Small intestine (tissue), 16 donors: ENCODE measurements at places on chromosomes 2 and 18.

DNA sequence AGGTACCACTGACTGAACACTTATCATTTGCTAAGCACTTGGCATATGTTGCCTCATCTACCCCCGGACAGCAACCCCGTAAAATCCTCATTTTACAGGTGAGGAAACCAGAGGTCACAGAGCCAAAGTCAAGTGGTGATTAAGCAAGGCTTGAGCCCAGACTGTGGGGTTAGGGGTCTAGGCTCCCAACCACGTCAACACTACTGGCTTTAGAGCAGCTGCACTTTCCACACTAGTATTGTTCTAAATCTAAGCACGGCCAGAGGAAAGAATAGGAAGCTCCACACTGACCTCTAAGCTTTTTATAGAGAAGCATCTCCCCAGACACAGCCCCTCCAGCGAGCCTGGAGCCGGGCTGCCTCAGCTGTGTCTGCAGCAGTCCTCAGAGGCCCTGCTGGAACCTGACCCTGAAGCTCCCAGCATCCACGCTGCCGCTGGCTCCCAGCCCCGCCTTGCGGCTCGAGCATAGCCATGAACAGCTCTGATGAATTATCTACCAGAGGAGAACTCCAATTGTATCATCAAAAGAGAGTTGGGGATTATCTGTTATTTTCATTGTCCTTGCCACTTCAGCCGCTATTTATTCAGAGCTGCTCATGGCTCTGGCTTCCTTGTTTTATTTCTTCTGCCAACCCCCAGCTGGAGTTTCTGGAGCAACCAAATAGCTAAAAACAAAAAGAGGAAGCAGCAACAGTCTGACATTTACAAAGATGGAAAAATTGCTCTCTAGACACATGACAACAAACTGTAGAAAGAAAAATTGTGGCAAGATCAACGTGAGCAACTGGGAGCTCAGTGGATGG is 62.2 kb upstream of the RTN4 start:
- no peaks in the 10 kb centered on the region for H3K27me3 ChIP-seq
- DNase-seq: peak; percentile 50
- H3K36me3 ChIP-seq: no peaks in the 10 kb centered on the region
- no peak overlapping the region for H3K4me3 ChIP-seq
- H3K27ac ChIP-seq: no peak overlapping the region

DNA sequence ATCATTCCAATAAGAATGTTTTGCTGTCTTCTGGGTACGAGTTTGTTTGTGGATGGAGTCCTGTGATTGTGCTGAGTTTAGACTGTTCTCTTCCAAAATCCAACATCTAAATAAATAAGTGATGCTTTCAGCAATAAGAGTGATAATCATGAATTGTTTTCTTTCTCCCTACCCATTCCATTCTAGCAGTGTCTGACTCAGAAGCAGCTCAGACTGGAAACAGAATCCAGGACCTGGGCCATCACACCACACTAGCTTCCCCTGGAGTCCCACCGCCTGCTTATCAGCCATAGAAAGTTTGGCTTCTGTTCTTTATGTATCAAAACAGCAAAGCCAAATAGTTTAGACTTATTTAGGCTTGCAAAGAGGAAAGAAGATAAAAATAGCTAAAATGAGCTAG is 76.4 kb upstream of the CNGA3 start:
- H3K36me3 ChIP-seq: no peaks in the 10 kb centered on the region
- H3K27ac ChIP-seq: no peak overlapping the region
- H3K4me3 ChIP-seq: no peak overlapping the region

GRCh38 chr2:111950236-111950635 is 51.8 kb downstream of the MERTK start:
- H3K36me3 ChIP-seq: no peaks in the 10 kb centered on the region
- no peaks in the 10 kb centered on the region for H3K27me3 ChIP-seq
- peaks cover 11% of the 10 kb centered on the region for H3K4me1 ChIP-seq
- no peak overlapping the region for H3K27ac ChIP-seq

- H3K27ac ChIP-seq: no peak overlapping the region
- no peaks in the 10 kb centered on the region for H3K4me1 ChIP-seq
- no peak for DNase-seq
- H3K36me3 ChIP-seq: no peaks in the 10 kb centered on the region
- no peaks in the 10 kb centered on the region for H3K27me3 ChIP-seq
These were observed 89.1 kb downstream of the FIGN start for GRCh38 chr2:163646687-163647086.

GRCh38 chr18:28823506-28824182 is 646.7 kb upstream of the CDH2 start:
- H3K4me3 ChIP-seq: no peak overlapping the region
- no peaks in the 10 kb centered on the region for H3K4me1 ChIP-seq
- no peak for DNase-seq
- no peaks in the 10 kb centered on the region for H3K27me3 ChIP-seq
- no peak overlapping the region for H3K27ac ChIP-seq

DNA sequence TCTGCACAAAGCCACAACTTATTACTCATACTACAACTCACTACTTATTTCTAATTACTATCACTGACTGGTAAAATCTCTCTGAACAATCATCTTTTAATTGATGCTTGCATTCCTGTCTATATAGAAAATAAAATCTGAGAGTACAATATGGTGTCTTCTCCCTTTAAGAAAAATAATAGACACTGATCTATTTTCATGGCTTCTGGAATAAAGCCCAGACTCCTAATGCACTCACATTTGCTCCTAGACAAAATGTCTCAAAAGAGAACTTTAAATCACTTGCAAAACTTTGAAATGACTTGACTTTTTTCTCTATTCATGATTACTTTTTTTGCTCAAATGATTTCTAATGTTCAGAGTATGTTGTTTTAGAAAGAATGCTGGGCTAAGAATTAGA is 28.7 kb downstream of the ESCO1 start:
- H3K36me3 ChIP-seq: no peaks in the 10 kb centered on the region
- H3K27me3 ChIP-seq: no peaks in the 10 kb centered on the region
- no peak for DNase-seq
- no peak overlapping the region for H3K27ac ChIP-seq
- no peaks in the 10 kb centered on the region for H3K4me1 ChIP-seq

DNA sequence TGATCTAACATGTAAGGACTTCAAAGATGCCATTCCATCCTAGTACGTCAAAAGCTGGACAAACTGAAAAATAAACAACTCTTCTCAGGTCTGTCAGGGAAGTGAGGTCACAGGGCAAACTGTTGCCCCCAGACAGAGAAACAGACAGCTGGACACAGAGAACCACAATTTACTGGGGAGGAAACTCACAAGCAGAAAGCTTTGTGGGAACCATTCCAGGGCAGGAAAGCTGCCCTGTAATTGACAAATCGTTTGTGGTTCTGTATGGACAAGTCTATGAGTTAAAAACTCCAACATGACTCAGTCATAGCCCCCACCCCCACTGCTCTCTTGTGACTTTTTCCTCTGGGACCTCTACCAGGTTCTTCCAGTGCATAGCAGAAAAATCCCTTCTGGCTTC is 28.4 kb downstream of the MCEE start:
- H3K4me3 ChIP-seq: no peak overlapping the region
- H3K4me1 ChIP-seq: no peaks in the 10 kb centered on the region
- no peaks in the 10 kb centered on the region for H3K36me3 ChIP-seq
- no peak overlapping the region for H3K27ac ChIP-seq
- DNase-seq: no peak

DNA sequence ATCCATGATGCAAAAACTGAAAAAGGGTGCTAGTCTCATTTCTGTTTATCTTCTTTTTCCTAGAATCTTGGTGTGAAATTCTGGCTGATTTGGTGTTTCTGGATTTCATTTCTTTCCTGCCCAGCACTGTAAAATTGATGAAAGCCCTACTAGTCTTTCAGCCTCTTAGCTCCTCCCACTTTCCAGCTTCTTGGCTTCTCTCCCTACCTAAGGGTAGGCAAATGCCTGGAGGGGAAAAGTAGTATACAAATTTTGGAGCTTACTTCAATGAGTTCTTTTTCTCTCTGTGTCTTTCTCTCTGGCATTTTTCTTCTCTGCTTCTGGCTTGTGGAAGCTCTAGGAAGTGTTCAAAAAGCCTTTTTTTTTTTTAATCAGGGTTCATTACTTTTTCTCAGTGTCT is 160.5 kb downstream of the XIRP2 start:
- H3K27me3 ChIP-seq: no peaks in the 10 kb centered on the region
- no peaks in the 10 kb centered on the region for H3K4me1 ChIP-seq
- DNase-seq: no peak
- no peak overlapping the region for H3K4me3 ChIP-seq

GRCh38 chr2:26346454-26347053 is at the start of gene ADGRF3:
Gene ADGRF3 (minus strand): TSS chr2:26346789. CDS start chr2:26346234, 555 bp downstream.
- H3K27me3 ChIP-seq: no peaks in the 10 kb centered on the region
- peak; percentile 82 for DNase-seq
- no peaks in the 10 kb centered on the region for H3K36me3 ChIP-seq
- H3K4me3 ChIP-seq: peak within 1 kb of the TSS; percentile 71
- peak within 1 kb of the TSS; percentile 96 for H3K27ac ChIP-seq

DNA sequence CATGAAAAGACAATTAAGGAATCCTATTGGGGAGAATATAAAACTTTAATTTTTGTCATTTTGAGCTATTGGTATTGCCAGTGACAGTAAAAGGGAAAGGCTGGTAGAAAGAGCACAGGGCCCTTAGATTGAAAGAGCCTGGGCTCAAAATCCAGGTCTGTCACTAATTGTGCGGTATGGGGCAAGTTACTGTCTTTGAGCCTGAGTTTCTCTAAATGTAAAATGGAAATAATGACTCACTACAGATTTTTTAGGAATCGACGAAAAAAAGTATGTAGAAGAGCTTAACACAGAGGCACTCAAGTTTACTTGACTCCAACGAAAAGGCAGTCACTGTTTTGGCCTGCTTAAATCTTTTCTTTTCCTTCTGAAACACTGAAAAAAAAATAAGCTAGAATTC is 7.0 kb downstream of the NDUFV2 start:
- DNase-seq: no peak
- no peaks in the 10 kb centered on the region for H3K27me3 ChIP-seq
- H3K36me3 ChIP-seq: no peaks in the 10 kb centered on the region
- H3K4me1 ChIP-seq: peaks cover 10% of the 10 kb centered on the region
- no peak overlapping the region for H3K4me3 ChIP-seq

DNA sequence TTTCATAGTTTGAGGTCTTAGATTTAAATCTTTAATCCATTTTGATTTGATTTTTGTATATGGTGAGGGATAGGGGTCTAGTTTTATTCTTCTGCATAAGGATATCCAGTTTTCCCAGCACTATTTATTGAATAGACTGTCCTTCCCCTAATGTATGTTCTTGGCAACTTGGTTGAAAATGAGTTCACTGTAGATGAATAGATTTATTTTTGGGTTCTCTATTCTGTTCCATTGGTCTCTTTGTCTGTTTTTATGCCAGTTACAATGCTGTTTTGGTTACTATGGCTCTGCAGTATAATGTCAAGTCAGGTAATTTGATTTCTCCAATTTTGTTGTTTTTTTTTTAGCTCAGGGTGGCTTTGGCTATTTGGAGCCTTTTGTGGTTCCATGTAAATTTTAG is 5.9 kb downstream of the FAM171B start:
- H3K4me1 ChIP-seq: no peaks in the 10 kb centered on the region
- no peaks in the 10 kb centered on the region for H3K36me3 ChIP-seq
- H3K4me3 ChIP-seq: no peak overlapping the region
- no peak for DNase-seq
- H3K27me3 ChIP-seq: no peaks in the 10 kb centered on the region

GRCh38 chr18:6650127-6650507 is 79.4 kb upstream of the ARHGAP28 start:
- H3K27me3 ChIP-seq: no peaks in the 10 kb centered on the region
- H3K4me3 ChIP-seq: no peak overlapping the region
- DNase-seq: no peak
- H3K36me3 ChIP-seq: no peaks in the 10 kb centered on the region

DNA sequence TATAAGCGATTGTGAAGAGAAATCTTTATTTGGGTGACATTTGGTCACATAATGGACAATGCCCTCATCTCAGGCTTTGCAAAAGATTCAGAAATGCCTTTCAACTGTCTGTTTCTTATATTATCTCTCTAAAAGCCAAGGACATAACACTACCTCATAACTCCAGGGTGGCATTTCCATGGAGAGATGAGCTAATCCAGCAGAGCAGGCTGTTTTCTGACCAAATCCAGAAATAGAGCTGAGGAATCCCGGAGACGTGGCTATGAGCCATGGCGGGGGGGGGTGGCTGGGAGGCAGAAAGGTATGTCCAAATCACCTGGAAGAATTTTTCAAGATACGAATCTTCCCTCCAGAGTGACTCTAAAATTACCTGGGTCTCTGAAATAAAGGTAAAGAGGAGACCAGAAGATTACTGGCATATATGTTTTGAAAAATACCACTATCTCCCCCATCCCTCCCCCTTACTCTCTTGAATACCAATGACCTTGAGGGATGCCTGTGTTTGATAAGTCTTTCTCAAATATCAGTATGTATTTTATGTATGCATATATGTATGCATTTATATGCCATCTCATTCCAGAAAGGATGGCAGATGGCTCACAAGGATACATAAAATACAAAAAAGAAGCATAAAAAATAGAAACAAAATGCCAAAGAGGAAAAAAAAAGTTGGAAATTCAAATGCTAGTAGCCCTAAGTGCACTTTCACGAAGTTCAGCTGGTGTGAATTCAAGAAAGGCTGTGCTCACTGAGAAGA is 296.0 kb upstream of the MGAT5 start:
- DNase-seq: no peak
- no peaks in the 10 kb centered on the region for H3K27me3 ChIP-seq
- no peak overlapping the region for H3K27ac ChIP-seq
- no peak overlapping the region for H3K4me3 ChIP-seq

DNA sequence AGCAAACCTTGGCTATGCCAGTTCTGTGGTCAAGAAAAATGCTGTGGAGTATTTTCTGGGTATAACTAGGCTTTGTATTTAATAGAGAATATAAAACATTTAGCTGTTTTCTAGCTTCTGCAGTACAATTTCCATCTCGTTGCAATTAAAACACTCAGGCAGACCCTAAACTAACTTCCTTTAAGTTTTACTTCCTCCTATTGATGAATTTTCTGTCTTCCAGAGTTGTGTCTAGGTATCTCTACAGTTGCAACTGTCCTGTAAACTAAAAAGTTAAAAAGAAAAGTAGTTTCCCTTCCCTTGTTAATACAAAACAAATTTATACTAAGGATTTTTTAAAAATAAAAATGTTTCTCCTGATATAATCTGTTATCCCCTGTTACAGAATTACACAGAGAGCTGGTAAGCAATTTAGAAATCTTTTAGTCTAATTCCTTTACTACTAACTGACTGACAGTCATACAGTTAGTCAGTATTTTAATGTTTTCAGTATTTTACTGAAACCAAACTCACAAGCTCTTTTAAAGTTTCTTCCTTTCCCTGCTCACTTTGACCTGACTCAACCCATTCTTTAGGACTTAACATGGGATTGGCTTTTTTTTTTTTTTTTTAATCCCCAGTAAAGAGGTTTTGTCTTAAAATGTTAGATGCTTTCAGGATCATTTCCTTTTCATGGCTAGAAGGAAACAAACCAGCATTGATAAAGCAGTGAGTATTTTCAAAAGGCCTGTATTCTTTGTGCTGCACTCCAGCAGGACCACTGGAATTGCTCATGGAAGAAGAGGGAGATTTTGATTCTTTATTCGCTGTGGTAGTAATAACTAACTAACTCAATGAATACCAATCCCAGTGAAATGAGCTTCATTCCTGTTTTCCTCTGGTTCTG is 22.9 kb downstream of the ITGAV start:
- no peaks in the 10 kb centered on the region for H3K36me3 ChIP-seq
- H3K4me1 ChIP-seq: no peaks in the 10 kb centered on the region
- no peak overlapping the region for H3K4me3 ChIP-seq
- H3K27ac ChIP-seq: no peak overlapping the region
- no peaks in the 10 kb centered on the region for H3K27me3 ChIP-seq

- DNase-seq: no peak
- H3K27ac ChIP-seq: no peak overlapping the region
- peaks cover 6% of the 10 kb centered on the region for H3K4me1 ChIP-seq
- H3K27me3 ChIP-seq: no peaks in the 10 kb centered on the region
- no peaks in the 10 kb centered on the region for H3K36me3 ChIP-seq
These were observed 202.5 kb upstream of the SESTD1 start for GRCh38 chr2:179467111-179467510.

- no peak overlapping the region for H3K27ac ChIP-seq
- no peaks in the 10 kb centered on the region for H3K4me1 ChIP-seq
- H3K4me3 ChIP-seq: no peak overlapping the region
- no peak for DNase-seq
- H3K27me3 ChIP-seq: no peaks in the 10 kb centered on the region
These were observed 43.2 kb downstream of the CRACDL start for GRCh38 chr2:98892871-98893270.
